ENCODE measurements at places on chromosomes 16 and 17.

- DNase-seq: no peak
These were observed 30.9 kb downstream of the SALL1 start for GRCh38 chr16:51119973-51120729.

- no peak for DNase-seq
These were observed 212.5 kb downstream of the KATNIP start for GRCh38 chr16:27762441-27762840.

- DNase-seq: no peak
These were observed 27.4 kb downstream of the EMP2 start for GRCh38 chr16:10552998-10553491.

DNA sequence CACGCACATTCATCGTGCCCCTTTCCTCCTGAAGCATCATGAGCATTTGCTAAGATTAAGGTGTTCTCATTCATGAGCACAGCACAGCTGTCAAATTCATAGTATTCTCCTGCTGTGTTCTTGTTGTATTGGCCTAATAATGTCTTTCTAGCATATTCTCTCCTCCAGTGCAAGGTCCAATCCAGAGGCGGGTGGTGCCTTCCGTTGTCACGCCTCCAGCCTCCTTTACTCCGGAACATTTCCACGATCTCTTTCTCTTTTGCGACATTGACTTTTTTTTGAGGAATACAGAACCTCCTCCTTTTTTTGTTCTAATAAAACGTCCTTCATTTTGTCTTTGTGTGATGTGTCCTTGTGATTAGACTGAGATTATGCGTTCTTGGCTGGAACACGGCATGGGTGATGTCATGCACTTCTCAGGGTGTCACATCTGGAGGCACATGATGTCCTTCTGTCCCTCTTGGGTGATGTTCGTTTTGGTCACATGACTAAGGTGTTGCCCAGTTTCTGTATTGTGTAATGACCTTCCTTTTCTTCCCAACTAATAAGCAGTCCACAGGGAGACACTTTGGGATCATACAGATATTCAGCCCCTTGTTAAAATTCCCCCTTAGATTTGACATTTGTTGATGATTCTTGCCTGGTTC, 66.3 kb downstream of the CLEC16A start:
- no peak for DNase-seq

DNA sequence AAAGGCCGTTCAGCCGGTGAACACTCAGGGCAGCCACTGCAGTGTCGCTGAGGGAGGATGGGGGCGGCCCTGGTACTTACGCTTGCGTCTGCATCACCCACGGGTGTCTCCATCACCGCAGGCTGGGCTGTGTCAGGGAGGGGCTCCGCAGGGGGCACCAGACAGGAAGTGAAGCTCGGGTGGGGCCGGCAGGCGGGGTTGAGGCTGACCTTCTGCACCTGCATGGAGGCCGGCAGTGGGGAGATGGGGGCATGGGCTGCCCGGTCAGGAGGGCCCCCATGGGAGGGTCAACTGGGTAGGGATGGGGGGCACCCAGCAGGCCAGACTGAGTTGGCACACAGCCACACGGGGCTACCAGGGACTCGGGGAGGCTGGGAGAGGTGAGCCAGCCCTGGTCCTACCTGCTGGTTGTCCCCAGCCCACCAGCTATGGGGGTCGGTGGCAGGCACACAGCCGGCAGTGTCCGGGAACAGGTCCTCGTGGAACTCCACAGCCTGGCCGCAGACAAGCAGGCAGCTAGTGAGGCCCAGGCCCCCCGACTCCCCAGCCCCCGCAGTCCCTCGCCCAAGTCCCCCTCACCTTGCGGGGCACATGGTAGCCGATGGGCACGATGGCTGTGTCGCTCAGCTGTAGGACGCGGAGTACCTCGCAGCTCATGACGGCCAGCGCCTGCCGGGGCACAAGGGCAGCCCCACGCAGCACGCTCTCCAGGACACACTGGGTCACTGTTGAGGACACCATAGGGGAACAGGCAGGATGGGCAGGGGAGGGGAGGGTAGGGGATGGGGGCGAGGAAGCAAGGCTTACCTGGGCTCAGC, 7.2 kb upstream of the VASN start:
- DNase-seq: no peak
